ENCODE measurements at places on chromosomes 4 and X.

- no peak for DNase-seq
Observed at GRCh38 chrX:17014216-17014615, 67.8 kb downstream of the REPS2 start.

GRCh38 chrX:39969819-39970504 lies 127.8 kb downstream of the BCOR start:
- DNase-seq = no peak

GRCh38 chrX:1093121-1093520 lies 119.3 kb downstream of the CRLF2 start:
- peak; percentile 5 for DNase-seq

GRCh38 chr4:176090115-176090514 lies 24.5 kb downstream of the WDR17 start:
- no peak for DNase-seq

- DNase-seq = no peak
Observed at GRCh38 chr4:20252656-20253282, 1.1 kb downstream of the SLIT2 start.

GRCh38 chr4:151678048-151678872 lies 82.5 kb downstream of the GATB start:
- no peak for DNase-seq

DNA sequence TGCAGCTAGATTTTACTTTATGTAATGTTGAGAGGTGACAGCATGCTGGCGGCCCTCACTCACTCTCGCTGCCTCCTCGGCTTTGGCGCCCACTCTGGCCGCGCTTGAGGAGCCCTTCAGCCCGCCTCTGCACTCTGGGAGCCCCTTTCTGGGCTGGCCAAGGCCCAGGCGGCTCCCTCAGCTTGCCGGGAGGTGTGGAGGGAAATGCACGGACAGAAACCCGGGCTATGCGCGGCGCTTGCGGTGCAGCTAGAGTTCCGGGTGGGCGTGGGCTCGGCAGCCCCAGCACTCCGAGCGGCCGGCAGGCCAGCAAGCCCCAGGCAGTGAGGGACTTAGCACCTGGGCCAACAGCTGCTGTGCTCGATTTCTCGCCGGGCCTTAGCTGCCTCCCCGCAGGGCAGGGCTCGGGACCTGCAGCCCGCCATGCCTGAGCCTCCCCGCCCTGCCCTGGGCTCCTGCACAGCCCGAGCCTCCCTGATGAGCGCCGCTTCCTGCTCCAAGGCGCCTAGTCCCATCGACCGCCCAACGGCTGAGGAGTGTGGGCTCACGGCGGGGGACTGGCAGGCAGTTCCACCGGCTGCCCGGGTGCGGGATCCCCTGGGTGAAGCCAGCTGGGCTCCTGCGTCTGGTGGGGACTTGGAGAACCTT lies 128.7 kb downstream of the GASK1B start:
- no peak for DNase-seq

DNA sequence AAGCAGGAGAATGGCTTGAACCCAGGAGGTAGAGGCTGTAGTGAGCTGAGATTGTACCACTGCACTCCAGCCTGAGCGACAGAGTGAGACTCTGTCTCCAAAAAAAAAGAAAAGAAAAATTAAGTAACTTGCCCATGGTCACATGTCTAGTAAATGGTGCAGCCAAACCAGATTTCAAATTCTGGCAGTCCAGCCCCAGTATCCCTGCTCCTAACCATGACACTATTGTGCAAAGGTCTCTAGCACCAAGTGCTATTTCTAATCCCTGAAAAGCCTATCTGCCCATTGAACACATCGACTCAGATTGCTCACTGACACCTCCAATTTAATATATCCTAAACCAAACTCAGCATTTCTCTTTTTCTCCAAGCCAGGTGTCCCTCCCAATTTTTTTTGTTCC lies 7.6 kb upstream of the LAMP2 start:
- no peak for DNase-seq

- DNase-seq = peak; percentile 27
Observed at GRCh38 chr4:337932-338758, 531 bp downstream of the ZNF141 start.

GRCh38 chr4:1479454-1479853 lies 73.2 kb upstream of the NKX1-1 start:
- no peak for DNase-seq

GRCh38 chr4:183469285-183469684 lies 24.8 kb downstream of the CDKN2AIP start:
- no peak for DNase-seq

- DNase-seq = no peak
Observed at GRCh38 chr4:157700898-157701694, 471.7 kb downstream of the GASK1B start.

DNA sequence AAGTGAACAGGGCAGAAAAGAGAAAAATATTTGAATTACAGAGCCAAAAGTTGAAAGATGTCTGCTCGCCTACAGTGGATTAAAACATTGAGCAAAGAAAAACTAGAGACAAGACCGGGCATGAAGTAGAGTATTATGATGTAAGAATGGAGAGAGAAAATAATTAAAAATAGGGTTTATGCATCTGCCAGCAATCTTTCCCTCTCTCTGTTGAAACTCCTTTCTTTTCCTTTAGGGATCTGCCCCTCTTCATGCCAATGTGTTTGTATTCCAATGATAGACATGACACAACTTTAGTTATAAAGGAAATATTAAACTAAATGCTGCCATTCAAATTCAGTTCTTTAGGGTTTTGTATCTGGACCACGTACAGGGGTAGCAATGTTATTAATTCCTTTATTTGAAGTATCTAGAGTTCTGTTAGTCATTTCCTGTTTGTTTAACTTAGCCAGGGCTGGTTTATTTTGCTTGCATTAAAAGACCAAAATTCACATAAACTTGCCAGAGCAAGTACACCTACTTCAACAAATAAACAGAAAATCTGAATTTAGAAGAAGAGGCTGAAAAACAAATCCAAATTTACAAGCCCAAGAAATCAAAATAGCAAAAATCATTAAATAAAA lies 202.6 kb downstream of the SPOCK3 start:
- DNase-seq = no peak

- DNase-seq = no peak
Observed at GRCh38 chr4:74117024-74117534, 18.1 kb upstream of the CXCL2 start.

DNA sequence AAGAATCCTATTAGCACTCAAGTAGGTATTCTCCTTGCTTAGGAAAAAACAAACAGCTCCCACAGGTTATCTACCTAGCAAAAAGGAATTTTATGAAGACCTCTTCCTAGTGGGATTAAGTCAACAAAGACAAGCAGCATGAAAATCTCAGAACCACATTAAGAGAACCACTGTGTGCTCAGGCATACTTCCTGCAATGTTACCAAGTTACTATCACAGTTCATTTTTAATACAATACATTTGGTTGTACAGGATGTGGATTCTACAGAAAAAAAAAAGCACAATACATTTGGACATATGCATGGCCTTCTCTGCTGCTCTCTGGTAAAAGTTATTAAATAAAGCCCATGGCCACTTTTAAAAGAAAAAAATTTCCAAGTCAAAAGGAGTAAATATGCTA lies 193.7 kb downstream of the PPP3CA start:
- no peak for DNase-seq

DNA sequence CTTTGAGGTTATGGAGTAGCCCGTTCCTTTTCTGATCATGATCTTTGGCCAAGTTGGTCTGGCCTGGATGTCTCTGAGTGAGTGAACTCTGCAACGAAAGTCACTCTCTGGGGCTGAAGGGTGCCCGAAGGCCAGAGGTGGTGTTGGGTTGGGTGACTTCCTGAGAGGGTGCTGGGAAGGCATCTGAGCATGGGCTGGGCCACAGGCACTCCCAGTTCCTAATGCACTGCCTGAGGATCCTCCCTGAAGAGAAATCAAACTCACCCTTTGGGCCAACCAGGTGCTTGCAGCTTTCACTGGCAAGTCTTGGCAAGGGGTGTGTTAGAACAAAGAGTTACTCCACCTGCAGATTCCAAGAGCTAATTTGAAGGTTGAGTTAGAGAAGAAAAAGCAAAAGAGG lies 66.4 kb upstream of the SCML1 start:
- no peak for DNase-seq

- DNase-seq = no peak
Observed at GRCh38 chr4:184343502-184344177, 126.0 kb upstream of the ENPP6 start.

GRCh38 chr4:121462660-121463261 lies 81.9 kb upstream of the QRFPR start:
- no peak for DNase-seq

GRCh38 chrX:2587146-2587545 lies 86.4 kb upstream of the DHRSX start:
- no peak for DNase-seq

- no peak for DNase-seq
Observed at GRCh38 chr4:143403553-143403820, 66.8 kb downstream of the GAB1 start.

DNA sequence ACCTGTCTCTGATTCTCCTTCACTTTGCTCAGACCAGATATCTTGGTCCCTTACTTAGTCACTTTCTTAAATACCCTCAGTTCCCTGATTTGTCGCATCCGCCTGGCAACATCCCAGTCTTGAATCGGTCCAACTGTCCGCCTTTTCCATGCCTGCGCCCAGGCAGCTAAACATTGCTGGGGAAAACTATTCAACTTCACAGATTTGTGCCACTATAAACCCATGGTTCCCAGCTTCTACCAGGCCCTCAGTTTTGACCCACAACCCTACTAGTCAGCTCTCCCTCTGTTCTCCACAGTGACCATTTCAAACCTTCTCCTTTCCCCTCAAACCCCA lies 451 bp upstream of the FGD1 start:
- no peak for DNase-seq

- no peak for DNase-seq
Observed at GRCh38 chr4:150822407-150822806, 192.7 kb downstream of the LRBA start.

DNA sequence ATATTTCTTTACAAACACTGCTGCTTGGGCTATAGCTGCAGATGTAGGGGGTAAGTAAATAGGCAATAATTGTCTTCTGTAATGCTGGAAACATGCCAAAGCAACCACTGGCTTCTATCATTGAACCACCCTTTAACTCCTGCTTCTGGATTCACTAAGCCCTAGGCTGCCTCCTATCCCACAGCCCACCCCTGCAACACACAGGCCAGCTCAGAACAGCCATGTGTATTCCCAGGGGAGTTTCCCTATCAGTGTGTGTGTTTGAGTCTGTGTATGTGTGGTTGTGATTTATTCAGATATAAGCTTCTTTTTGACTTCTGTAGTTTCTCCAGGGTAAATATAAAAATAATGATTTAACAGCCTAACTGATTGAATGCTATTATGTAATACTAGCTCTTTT lies 291.3 kb downstream of the PCDH10 start:
- no peak for DNase-seq

DNA sequence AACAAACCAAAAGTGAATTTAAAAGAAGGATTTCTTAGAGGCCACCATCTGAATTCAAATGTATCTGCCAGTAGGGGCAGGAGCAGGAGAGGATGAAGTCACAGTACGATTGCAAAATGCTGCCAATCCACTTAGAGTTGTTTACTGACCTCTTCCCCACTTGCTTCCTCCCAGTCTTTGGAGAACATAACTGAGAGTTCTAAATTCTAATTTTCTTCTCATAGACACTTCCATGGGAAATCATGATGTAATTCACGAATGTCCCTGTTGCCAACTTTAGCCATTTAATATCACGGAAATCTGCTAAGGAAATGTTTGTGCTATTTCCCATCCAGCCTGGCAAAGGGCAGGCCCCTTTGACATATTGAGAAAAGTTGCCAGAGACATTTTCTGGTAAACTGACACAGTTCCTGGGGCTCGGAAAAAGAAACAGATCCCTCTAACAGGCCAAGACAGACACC lies 33.6 kb upstream of the NOCT start:
- DNase-seq = no peak

All from stimulated activated CD8-positive, alpha-beta memory T cell treated with anti-CD3 and anti-CD28 coated beads, Interleukin-15, amount 100 ng/mL, for 4 hours (primary cell).